Forelimb muscle (tissue), 1 donor: ENCODE measurements at places on chromosomes 3 and 15. TPM values are rescaled to one million over a fixed set of nuclear protein-coding genes. Genes with fewer than 3 reads are reported as not detected.

Gene CLDN18
- polyA plus RNA-seq: 0.39 TPM

Gene TMOD2
- polyA plus RNA-seq: 6.0 TPM

Gene TRA2B
- polyA plus RNA-seq: 154 TPM

Gene ISLR
- polyA plus RNA-seq: 142 TPM

Gene LTF
- polyA plus RNA-seq: 3.0 TPM

Gene SKOR1
- 0.47 TPM for polyA plus RNA-seq

Gene IMPG2
- polyA plus RNA-seq: 1.8 TPM

DNA sequence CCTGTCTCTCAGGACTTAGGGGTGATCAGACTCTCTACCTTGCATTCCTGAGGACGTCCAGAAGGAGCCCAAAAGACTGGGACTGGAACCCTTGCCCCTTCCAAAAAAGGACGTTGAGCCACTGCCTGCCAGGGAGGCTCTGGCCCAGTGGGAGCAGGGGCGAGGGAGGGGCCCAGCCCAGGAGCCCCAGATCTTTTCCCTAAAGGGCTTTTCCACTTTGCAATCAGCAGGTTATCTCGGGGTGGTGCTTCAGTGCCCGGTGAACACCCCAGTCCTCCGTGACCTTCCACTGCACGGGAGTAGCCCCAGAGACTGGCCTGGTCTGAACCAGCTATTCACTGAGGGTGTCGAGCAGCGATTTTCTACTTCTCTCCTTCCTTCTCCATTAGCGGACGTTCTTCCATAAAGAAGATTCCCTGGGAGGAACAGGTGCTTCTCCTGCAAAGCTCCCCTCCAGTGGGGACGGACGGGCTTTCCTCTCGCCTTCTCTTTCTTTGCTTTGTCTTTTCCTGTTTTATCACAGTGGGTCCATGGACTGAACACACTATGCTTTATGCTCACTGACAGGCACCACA, 113.7 kb downstream of the CHSY1 start:
- DNase-seq: no peak

GRCh38 chr15:73564255-73564654, 68.9 kb downstream of the NPTN start:
- no peak for DNase-seq

DNA sequence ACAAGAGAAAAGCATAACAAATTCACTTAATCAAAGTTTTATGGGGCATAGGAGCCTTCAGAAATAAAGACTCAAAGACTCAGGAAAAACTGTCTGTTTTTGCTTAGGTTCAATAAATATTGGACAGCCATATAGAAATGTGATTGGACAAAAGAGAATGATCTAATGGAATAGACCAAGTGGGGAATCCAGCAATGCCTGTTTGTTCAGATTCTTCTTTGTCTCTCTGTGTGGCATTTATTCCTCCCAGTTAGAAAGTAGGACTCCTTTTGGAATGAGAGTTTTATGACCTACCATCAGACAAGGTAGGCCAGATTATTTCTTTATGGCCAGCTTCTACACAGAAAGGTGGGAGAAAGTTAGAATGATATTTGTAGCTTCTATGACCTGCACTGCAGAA, 1460.1 kb downstream of the OTOL1 start:
- no peak for DNase-seq

DNA sequence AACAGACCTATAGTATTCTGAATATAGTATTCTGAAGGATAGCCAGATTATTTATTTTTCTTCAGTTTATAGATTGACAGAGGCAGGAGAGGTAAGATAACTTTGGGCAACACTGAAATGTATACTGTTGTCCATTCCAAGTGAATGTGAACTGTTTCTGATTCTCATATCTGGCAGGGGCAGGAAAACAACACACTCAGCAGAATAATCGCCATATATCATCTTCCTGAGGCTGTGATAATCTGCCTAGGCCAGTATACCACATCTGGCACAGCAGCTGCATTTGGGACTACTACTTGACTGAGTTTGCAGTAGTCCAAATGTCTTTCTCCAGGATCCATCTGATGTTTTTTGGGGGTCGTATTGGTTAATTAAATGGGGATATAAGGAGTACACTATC, 22.4 kb upstream of the SETD2 start:
- DNase-seq: no peak

GRCh38 chr15:85324202-85324601, 56.2 kb upstream of the AKAP13 start:
- no peak for DNase-seq

DNA sequence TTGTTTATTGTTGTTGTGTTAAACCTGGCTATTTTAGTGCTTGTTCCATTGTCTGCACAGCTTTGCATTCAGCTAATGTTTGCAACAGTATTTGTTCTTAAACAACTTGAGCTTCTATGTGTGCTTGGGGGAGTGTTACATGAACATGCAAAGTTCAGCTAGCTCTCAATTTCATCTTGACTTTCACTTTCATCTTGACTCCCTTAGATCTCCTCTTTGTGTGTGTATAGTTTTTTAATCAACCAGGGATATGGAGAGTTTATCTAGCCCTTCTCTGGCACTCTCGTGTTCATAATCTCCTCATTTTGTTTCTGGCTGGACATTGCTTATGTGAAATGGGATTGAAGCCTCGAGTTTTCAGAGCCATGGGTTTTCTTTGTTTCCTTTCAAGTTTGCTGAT, 212.4 kb upstream of the ZBTB20 start:
- no peak for DNase-seq

GRCh38 chr15:29792426-29793159, 29.7 kb downstream of the TJP1 start:
- DNase-seq: no peak

DNA sequence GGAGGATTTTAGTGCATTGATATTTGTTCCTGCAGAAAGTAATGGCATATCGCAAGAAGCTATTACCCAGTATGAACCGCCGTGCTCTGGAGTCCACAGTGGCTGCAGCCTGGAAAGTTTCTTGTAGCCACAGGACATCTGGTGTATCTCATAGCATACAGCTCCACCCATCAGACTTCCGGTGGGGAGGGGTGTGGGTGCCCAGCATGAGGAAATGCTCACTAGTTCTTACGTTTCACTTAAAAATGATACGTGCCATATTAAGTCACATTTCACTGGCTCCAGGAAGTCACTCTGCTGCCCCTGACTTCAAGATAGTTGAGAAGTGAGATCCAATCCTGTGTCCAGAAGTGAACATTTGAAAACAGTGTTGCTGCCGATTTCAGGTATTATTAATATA, 990.4 kb downstream of the GBE1 start:
- no peak for DNase-seq

DNA sequence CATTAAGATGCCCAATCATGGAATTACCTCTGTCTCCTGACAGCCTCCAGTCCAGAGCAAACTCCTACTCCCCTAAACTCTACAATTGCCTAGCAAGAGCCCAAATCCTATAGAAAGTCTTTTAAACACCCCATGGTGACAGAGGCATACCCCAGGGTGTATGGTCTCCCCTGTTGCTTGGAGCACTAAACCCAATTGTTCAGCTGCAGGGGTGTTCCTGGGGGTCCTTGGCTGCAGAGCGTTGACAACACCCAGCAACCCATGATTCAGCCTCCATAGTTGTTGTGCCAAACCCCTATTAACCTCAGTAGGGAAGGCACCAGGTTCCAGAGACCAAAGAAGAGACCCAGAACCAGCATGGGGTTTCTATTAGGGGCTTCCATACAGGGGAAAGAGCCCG, 41.8 kb upstream of the NEDD4 start:
- DNase-seq: no peak

- no peak for DNase-seq
Observed at GRCh38 chr3:103389356-103389755, 954.5 kb downstream of the ZPLD1 start.

- DNase-seq: no peak
Observed at GRCh38 chr3:195065142-195065863, 205.7 kb downstream of the XXYLT1 start.

DNA sequence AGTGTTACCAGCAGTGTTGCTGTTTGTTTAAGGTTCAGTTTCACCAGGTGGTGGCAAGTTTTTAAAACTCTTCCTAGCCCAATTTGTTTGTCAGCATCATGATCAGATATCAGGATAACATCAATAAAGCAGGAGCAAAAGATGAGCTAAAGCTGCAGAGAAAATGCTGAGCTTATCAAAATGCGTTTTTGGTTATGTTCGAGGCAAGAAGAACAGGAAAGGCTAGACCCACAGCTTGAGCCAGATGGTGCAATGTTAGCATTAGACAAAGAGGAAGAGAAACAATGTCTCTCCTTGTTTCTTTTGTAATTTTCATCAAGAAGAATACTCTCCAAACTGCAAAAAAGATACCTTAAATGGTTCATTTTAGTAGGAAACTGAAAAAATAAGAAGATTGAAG, 66.2 kb downstream of the THRB start:
- no peak for DNase-seq
